ENCODE measurements at places on chromosomes 7 and 10.

GRCh38 chr7:136874393-136875032, 6.1 kb downstream of the CHRM2 start:
- DNase-seq, result no peak

DNA sequence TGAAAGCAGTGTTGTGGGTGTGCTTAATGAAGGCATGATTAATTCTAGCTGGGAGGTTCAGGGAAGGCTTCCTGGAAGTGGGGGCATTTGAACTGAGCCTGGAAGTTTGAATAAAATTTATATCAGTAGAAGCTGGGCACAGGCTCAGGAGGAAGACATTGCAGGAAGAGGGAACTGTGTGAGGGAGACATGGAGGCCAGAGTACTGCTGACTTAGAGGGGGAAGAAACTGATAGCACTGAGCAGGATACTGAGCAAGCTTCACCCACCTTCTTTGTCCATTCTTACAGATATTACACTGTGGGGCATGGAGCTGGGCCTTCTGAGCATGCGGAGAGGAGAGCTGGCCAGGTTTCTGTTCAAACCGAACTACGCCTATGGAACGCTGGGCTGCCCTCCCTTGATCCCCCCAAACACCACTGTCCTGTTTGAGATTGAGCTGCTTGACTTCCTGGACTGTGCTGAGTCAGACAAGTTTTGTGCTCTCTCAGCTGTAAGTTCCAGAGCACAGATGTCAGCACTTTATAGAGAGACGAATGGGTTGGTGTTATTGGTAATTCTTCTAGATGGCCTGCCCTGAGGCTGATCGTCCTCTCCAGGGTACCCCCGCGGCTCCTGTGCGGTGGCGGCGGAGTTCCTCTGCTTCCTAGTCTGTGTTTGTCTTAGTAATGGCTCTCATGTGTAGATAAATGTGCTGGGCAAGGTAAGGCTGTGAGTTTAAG, 2.1 kb downstream of the FKBP6 start:
- no peak for DNase-seq

DNA sequence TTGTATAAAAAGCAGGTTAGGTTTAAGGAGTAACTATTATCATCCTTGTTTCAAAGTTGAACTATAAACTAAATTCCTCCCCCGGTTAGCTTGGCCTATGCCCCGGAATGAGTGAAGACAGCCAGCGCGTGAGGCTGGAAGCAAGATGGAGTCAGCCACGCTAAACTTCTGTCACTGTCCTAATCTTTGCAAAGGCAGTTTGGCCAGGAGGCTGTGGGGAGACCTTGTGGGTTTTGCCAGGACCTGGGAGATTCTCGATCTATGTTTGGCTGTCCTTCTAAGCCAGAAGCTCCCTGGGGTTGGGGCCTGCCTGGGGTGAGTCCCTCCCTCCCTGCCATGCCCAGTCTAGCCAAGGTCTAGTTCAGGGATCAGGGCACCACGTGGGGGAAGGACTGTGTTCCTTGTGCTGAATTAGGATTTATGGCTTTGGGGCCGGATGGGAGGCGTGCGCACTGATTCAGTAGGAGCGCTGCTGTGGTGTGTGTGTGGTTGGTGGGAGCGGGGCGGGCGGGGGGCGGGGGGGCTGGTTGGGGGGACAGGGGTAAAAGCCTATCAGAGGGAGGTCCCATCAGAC, 871 bp upstream of the GTF2IRD1 start:
- no peak for DNase-seq

GRCh38 chr10:38007991-38008390, 2.5 kb upstream of the ZNF33A start:
- peak; percentile 47 for DNase-seq

DNA sequence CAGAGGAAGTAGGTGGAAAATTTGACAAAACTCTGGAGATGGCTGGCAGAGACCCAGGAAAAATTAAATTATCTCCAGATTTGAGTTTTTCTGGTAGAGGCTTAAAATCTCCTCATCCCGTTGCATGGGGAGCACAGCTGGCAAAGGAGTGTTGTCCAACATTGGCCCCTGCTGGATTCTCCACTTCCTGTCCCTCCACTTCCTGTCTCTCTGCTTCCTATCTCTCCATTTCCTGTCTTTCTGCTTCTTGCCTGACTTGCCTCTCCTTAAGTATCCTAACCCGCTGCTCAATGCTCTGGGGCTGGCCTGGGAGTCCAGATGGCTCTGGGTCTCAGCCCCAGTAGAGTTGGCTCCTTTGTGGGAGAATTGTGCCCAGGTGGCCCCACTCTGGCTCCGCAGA, 65.8 kb upstream of the EMX2 start:
- no peak for DNase-seq

DNA sequence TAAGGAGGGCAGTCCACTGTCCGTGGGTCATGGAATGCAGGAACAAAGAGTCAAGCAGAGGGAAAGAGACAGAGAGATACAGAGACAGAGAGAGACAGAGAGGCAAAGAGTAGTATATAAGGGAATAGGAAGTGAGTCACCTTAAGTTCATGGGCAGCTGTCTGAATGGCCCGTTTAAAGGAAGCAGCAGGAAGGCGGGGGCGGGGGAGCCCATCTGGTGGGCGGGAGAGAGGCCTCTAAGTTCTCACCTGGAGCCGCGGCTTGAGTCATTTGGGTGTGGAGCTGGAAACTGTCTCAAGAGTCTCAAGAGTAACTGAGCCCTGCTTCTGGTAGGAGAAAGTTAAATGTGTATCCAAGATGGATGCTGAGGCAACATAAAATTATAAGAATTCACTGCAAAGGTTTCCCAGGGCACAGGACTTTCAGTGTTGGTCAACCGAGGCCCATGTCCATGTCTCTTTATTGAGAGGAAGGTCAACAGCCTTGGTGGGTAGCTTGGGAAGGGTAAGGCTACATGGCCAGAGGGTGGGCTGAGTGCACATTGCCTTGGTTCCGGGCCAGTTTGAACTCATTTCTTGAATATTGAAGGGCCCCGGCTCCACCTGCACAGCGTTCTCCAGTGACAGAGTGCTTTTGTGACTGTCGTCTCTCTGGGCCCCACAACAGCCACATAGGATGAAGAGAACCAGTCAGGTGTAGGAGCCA, 85.5 kb upstream of the CACUL1 start:
- no peak for DNase-seq

DNA sequence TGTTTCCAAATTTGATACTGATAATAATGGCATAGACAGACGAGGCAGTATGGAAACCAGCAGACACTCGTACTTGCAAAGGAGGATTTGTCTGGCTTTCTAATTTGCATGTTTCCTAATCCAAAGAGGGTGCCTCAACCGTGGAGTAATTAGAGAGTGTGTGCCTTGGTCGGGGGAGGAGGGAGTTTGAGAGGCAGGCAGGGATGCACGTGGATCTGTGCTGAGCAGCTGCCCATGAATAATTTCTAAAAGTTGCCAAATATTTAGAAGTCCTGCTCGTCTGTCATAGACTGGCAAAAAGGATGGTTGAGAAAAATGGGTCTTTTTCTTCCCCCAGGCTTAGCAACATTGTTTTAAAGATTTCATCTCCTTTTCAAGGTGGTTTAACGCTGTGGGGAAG, 69.4 kb downstream of the PTPRE start:
- peak; percentile 24 for DNase-seq

GRCh38 chr7:135617781-135618180, 44.5 kb upstream of the STMP1 start:
- DNase-seq, result no peak

DNA sequence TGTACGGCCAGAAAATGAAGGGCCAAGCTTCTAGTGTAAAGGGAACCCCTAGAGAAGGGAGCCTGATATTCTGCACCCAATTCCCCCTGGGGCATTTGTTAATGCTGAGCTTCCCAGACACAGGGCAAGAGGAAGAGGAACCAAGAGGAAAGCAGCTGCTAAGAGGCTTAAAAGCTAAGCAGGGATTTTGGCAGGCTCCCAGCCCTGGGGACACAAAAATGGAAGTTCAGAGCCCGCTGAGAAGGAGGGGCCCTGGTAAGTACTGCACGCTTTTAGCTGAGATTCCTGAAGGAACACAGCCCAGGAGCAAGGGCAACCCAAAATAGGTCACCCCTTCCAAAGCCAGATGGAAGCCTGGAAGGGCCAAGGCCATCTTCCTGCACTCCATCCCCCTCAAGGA, 387.3 kb upstream of the MGMT start:
- DNase-seq, result no peak

GRCh38 chr10:84398696-84399095, 70.3 kb downstream of the CCSER2 start:
- DNase-seq, result peak; percentile 69

- no peak for DNase-seq
Measured at GRCh38 chr7:34949361-34949760, 87.9 kb downstream of the DPY19L1 start.

- no peak for DNase-seq
Measured at GRCh38 chr7:89593125-89593524, 561.1 kb upstream of the STEAP1 start.

DNA sequence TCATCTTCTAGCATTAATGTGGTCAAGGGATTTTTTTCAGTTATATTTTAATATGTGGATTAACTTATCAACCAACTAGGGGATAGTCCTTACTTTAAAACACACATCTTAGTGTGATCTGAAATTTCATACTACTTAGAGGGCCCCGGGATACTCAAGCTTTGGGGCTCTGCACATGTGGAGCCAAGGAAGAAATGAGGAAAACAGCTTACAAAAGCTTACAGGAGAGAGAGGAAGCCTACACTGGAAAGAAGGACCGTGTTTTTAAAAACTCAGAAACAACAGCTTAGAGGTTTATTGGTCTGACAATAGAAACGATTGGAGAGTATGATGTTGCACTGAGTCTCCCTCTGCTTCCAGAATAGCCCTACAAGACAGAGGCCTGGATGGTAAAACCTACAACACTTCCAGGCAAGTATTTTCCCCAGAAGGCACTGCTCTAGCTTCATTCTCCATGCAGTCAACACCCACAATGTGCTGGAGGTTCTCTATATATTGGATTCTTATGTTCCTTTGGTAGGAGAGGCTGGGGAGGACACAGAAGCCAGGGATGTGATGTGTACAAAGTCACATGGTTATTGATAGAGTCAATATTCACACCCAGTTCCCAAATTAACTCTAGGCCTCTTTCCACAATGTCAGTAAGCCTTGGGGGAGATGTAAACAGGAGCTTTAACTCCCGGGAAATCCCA, 47.3 kb downstream of the JCAD start:
- no peak for DNase-seq

- DNase-seq, result no peak
Measured at GRCh38 chr10:33820531-33820930, 486.1 kb upstream of the NRP1 start.

DNA sequence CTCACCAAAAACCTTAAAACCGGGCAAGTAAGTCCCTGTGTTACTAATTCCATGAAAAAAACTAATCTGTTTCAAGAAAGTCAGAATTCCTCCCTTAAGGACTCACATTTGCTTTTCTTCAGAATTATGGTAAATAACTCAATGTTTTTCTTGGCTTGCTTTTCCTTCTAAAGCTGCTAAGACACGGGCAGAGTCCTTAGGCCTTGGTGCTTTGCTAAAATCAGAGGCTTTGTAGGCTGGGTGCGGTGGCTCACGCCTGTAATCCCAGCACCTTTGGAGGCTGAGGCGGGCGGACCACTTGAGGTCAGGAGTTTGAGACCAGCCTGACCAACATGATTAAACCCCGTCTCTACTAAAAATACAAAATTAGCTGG, 32.0 kb downstream of the GNA12 start:
- no peak for DNase-seq

DNA sequence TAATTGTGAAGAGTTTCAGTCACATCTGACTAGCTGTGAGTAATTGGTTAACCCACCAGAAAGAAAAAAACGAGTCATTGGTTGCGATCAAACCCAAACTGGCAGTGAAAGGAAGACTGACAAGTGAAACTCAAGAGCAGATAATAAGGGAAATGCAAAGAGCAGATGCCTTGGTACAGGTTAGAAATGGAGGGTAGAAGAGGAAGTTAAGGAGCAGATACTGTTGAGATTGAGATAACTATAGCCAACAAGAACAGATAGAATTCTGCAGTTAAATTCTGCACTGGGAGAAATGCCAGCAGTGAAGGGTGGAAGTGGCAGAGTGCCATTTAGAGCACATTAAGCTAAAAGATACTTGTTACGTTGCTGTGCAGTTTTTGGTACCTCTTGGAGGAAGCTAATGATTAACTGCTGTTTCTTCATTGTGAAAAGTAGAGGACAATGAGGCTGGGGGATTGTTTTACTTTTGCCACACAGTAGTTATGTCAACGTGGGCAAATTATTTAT, 65.8 kb downstream of the CDK13 start:
- DNase-seq, result no peak

GRCh38 chr7:115417662-115418061, 495.8 kb downstream of the MDFIC start:
- no peak for DNase-seq

DNA sequence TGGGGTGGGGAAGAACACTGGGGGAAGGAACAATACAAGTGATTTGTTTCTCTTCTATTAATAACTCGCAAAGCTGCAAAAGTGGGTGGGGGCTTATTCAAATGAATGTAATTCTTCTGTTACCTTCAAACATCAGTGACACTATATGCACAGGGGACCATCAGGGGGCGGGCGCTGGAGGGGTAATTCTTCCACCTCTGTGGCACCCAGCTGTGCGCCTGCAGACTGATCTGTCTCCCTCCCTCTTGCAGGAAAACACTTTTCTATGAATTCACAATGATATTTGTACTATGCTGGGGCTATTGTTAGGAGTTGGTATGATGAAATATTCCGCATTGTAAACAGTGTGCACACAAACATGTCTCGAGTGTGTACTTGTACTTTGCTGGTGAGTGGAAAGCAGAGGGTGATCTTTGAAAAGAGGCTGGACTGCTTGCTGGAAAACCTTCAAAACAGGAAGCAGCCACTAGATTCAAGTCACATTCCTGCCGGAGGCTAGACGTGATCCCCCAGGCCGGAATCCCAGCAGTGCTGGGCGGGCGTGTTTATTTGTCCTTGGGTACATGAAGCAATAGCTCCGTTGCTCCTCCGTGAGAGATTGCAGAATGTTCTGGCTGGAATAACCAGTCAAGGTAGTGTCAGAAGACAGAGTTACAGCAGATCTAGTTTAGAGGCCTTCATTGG, 15.8 kb upstream of the BNIP3 start:
- DNase-seq, result no peak

- no peak for DNase-seq
Measured at GRCh38 chr7:8151161-8151725, 110.7 kb downstream of the ICA1 start.

DNA sequence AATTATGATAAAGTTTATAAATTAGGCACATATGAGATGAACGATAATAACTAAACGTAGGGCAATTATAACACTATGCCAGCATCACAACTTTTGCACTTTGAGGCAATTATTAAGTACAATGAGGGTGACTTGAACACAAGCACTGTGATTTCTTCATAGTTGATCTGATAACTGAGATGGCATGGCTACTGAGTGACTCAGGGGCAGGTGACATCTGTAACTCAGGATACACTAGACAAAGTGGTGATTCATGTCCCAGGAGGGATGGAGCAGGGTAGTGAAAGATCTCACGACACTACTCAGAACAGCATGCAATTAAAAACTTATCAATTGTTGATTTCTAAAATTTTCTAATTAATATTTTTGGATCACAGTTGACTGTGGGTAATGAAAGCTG, 98.3 kb upstream of the ARHGAP21 start:
- DNase-seq, result no peak

- DNase-seq, result peak; percentile 11
Measured at GRCh38 chr7:4851459-4852422, 10.1 kb downstream of the PAPOLB start.

- no peak for DNase-seq
Measured at GRCh38 chr7:100077205-100077604, 4.3 kb downstream of the ZNF3 start.
